DMS79 (cell line): ENCODE measurements at places on chromosomes 1 and 21.
A peak's percentile ranks its signal among the peaks of the same experiment; 100 is the strongest.

DNA sequence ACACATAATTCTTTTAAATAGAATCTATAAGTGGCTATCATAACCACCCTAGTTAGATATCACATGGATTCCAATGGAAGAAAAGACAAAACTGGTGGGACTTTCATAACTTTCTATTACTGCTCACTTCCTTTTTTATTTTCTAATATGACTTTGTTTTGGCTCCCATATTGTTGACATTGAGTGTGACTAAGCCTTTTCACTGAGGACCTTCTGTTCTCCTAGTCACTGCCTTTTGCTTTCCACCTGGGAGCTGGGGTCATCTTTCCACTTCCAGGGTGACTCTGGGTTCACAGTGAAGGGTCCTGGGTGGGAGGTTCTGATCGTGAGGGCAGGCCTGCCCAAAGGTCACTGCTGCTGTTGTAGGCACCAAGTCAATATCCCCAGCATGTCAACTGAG lies 275.8 kb downstream of the TGFB2 start:
- DNase-seq = no peak

DNA sequence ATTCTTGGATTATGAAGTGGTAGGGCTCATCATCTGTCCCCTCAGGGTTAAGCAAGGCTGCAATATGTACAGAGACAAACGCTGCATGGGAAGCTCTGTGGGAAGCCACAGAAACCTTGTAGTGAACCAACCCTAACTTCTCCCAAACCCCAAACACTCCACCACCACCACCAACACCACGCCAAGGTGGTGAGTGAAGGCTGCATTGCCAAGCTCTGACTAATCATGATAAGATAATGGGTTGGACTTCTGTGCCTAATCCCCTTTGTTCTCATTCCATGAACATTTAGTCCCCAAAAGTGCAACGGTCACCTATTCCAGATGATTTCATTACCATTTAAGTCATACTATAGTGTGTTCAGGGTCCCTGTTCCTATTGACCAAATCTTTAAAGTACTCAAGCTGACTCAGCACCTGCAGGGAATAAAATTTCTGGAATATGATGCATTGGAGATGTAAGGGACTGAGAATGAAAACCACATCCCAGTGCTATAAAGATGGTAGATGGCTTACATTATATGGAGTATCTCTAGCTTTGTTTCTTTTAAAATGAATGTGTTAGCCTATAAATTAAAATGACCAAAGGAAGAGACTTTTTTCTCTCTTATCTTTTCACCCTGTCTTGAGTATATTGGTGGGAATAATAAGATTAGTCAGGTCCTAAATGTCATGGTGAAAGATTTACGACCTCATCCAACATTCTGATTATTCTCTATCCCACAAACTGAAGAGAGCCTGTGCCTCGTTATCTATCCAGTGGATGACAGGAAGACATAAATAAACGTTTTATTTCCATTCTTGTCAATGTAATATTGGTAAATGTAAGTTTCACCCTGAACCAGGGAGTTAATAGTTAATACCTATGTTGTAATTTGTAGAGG lies 22.6 kb upstream of the PLD5 start:
- no peak for DNase-seq

DNA sequence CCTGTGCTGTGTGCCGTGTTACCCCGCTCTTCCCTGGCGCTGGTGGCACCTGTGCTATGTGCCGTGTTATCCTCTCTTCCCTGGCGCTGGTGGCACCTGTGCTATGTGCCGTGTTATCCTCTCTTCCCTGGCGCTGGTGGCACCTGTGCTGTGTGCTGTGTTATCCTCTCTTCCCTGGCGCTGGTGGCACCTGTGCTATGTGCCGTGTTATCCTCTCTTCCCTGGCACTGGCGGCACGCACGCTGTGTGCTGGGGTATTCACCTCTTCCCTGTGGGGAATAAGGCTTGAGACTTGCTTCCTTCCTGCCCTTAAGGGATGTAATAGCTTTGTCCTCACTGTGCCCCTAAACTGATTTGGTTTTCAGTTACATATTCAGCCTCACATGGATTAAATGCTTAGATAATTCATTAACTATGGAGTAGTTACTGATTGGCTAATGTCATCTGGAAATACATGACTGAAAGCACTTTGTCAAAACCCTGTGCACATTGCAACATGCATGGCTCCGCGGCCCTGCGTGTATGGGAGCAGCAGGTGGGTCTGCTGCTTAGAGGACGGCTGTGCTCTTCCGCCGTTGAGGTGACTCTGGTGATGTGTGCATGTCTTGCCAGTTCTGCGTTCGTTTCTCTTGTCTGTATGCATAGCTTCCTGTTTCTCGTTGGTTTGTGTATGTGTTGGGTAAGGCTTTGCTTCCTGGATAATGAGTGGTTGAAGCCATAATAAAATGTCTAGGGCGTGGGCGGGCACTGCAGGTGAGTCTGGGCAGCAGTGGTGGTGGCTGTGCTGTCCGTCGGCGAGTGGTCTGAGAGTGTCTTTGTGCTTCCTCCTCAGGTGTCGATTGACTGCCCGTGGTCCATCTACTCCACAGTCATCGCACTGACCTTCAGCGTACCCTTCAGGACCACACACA lies 17.9 kb upstream of the PWP2 start:
- no peak for DNase-seq

DNA sequence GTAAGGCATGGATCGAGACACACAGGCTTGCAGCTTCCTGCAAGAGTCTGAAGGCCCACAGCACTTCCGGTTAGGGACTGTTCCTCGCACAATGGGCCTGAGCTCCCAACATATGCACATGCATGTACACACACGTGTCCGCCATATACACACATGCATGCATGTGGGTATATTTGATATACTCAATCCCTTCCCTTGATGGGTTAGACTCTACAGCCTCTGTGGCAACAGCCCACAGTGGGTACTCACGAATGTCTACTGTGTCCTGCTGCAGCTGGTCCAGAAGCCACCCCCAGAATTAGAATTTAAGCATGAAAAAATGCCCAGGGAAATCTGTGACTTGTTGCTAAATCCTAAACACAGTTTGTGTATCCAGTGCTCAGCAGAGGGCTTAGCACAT lies 9.9 kb downstream of the F3 start:
- no peak for DNase-seq

- DNase-seq = no peak
Measured at GRCh38 chr1:105872817-105873216, 1183.7 kb upstream of the PRMT6 start.

DNA sequence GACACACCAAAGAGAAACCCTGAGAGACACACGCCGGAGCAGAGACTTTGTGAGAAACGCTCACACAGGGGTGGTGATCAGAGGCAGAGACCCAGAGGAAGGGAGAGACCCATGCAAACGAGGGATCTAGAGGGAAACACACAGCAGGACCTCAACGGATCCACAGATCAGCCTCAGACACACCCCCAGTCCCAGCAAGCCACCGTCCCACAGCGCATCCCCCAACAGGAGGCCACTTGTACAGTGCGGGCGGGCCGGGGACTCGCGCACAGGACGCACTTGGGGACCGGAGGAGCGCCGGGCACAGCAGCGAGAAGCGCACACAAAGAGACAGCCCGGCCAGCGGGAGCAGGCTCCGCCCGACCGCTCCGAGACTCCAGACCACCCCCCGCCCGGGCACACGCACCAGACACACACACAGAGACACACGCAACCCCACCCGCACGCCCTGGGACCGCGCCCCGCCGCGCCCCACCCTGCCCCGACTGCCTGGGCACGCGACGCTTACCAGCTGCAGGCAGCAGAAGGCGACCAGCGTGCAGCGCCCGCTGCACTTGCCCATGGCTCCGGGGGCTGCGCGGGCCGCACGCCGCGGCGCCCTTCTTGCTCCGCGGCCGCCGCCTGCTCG lies 587 bp downstream of the NKAIN1 start:
- no peak for DNase-seq

GRCh38 chr1:224615861-224616755 lies at the start of gene CNIH3:
CNIH3 (plus strand) TSS chr1:224616317; CDS start chr1:224617175, 858 bp downstream.
- DNase-seq = peak; percentile 36

DNA sequence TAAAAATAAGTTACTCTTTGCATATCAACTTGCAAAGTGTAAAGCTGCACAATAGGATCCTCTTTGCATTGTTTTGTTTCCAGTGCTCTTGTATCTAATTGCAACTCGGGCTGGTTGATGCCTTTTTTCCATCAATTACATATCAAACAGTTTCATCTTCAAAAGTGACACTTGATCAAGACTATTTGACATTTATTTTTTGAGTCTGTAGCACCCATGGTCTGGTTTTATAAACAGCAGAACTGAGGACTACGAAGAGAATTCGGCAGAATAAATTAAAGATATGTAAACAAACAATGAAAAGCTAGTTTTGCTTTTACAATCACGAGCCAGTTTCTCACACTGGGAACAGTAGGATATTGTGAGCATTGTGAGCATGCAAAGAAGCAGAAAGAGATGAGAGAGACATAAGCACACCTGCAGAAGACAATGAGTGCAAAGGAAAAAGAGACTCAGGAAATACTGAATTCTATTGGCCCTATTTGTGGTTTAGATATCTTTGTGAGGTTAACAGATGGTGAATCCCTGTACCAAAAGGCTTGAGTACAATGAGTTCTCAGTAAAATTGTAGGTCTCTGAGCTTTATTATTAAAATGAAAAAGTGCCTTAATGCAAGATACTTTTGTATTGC lies 45.4 kb downstream of the RPL5 start:
- no peak for DNase-seq

GRCh38 chr1:202255343-202255742 lies 61.7 kb downstream of the LGR6 start:
- no peak for DNase-seq

DNA sequence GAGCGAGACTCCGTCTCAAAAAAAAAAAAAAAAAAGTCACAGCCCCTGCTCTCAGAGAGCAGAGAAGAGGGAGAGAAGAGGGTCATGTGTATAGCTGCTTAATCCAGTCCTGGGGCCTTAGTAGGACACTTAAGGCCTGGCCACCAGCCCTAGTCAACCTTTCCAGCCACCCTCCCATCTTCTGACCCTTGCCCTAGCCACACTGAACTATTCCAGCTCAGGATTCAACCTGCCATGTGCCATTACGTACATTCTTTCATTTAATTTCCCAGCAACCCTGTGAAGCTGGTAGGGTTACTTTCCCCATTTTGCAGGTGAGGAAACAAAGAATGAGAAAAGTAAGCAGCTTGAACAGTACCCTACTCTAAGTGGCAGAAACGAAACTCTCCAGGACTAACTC lies 9.0 kb downstream of the FOXO6 start:
- DNase-seq = no peak

GRCh38 chr1:173798078-173798477 lies 26.4 kb upstream of the DARS2 start:
- no peak for DNase-seq

DNA sequence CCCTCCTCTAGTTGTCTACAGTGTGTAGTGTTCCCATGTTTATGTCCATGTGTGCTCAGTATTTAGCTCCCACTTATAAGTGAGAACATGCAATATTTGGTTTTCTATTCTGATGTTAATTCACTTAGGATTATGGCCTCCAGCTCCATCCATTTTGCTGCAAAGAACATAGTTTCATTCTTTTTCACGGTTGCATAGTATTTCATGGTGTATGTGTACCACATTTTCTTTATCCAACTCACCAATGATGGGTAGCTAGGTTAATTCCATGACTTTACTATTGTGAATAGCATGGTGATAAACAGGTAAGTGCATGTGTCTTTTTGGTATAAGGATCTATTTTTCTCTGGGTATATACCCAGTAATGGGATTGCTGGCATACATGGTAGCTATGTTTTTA lies 67.0 kb downstream of the TBX19 start:
- no peak for DNase-seq

GRCh38 chr1:1092149-1092855 lies 18.2 kb upstream of the RNF223 start:
- no peak for DNase-seq

- DNase-seq = no peak
Measured at GRCh38 chr21:18772404-18772803, 368.8 kb upstream of the TMPRSS15 start.

DNA sequence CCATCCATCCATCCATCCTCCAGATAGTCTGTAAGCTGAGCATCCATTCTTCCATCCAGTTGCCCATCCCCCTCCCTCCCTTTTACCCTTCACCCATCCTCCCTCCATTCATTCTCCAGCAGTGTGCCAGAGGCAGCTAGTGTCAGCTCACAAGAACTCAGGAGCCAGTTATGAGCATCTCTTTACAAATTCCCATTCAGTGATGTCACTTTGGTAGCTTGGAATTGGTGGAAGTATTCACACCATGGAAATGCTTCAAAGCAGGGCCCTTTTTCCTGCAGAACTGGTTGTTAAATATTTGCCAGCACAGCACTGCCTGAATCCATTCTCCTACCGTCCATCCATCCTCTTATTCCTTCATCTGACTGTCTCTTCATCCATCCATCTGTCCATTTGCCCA lies 72.5 kb downstream of the ARHGEF10L start:
- DNase-seq = no peak

DNA sequence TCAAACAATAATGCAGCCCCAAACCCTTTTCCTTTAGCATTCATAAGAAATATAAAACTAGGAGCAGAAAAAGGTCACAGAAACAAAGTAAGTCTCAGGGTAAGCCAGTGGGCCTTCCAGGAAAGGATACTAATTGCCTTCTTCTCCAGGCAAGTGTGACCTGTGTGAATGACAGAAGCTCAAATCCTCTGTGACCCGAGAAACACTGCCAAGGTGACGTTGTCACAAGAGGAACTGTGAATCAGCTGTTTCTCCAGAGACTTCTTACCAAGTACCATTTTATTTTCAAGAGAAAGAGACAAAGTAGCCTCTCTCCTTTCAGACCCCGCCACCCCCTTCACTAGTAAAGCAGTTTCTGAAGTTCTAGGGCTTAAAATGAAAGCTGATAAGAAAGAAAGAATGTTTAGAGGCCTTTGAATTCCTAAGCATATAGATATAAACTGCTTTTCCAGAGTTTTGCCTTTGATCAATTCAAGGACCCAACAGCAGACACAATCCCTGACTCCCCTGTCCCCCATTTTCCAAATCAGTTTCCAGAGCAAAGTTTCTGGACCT lies 155.6 kb downstream of the NUF2 start:
- no peak for DNase-seq

- no peak for DNase-seq
Measured at GRCh38 chr1:101507547-101507971, 270.7 kb downstream of the S1PR1 start.
